ENCODE measurements at places on chromosomes 2 and 18.

DNA sequence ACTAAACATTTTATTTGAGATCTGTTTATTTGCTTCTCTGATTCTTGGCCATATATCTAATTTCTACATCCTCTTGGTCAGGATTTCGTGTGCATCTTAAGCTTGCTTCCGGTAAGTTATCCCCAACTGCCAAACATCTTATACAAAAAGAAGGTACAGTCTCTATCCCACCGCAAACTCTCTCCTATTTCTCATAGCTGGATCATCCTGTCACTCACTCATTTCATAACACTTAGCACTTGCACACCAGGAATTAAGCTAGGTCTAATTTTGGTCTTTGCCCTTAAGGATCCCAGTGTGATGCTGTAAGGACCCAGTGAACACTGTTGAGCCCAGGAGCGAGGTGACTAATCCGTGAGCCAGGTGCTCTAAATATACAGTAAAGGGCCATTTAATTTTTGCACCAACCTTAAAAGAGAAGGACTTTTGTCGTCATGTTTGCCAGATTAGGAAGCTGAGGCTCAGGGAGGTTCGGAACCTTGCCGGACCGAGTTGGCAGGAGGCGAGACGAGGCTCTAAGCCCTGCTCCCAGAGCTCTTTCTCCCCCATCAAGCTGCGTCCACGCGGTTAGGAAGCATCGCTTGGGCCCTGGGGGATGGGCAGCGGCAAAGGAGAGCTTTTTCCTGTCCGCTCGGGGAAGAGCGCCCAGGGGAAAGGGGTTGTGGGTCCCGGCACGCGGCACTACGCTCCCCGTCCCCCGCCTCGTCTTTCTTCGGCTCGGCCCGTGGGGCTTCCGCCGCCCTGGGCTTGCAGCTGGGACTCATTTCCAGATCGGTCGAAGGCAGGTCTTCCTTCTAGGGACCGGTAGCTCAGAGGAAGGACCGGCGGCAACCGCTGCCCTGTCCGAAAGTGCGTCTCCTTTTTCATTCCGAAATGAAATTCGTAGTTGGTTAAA, 4.1 kb upstream of the ITPRIPL1 start:
- no peak for DNase-seq

DNA sequence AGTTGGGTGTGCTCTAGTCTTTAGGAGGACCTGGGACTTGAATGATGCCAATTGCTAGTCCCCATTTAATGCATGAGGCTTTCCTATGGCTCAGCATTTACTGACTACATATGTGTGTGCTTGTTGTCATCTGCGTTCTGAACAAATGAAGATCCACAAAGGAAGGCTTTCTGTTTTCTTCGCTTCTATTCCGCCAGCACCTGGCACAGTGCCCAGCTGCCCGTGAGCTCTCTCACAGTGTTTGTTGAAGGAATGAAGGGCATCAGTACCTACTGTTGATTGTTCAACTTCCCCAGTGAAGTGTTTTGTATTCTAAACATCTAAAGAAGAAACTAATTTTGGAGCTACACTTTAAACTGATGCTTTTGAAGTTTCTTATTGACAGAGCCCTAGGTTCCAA, 122.4 kb upstream of the LINC00305 start:
- no peak for DNase-seq

DNA sequence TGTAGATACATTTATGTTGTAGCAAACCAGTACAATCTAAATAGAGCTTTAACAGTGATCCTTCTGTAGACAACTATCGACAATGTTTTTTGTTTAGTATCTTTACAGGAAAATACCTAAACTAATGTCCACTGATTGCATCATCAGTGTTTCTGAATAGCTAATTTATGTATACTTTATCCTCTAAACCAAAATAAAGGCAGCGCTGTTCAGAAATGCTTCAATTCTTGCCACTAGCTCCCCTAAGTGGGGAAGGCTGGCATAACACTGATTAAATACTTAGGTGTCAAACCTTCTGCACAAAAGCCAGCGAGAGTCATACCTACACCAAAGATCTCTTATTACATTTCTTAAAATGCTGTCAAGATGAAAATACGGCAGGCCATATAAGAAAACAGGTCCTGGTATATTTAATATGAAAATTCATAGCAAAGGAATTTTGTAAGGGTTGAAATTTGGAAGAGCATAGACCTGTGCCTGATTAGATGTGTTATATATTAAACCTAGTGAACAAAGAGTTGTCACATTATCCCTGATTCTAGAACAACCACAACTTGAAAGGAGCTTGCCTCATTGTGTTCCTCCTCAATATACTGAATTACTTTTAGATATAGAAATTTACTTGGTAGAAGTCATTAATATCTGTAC, 1693.4 kb upstream of the SLC39A10 start:
- peak; percentile 46 for DNase-seq

DNA sequence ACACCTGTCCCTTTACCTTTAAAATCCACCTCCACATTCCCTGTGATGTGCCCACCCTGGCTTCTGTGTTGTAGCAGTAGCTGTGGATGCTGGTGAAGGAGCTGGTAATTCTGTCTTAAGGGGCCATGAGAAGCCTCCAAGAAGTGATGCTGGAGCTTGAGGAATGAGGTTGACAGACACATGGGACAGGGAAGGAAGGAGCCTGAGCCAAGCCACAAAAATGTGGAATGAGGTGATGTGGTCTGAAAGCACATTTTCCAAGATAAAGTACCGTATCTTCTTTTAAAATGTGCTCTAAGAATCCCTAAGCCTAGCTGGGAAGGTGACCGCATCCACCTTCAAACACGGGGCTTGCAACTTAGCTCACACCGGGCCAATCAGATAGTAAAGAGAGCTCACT, 31.2 kb downstream of the VWA3B start:
- peak; percentile 72 for DNase-seq

- DNase-seq, result no peak
Observed at GRCh38 chr18:32760391-32760790, 12.4 kb downstream of the KLHL14 start.

GRCh38 chr18:58911766-58912165, 47.1 kb downstream of the ZNF532 start:
- no peak for DNase-seq
